Cerebellar cortex (tissue), 1 donor: ENCODE measurements at places on chromosomes 5 and 9.

DNA sequence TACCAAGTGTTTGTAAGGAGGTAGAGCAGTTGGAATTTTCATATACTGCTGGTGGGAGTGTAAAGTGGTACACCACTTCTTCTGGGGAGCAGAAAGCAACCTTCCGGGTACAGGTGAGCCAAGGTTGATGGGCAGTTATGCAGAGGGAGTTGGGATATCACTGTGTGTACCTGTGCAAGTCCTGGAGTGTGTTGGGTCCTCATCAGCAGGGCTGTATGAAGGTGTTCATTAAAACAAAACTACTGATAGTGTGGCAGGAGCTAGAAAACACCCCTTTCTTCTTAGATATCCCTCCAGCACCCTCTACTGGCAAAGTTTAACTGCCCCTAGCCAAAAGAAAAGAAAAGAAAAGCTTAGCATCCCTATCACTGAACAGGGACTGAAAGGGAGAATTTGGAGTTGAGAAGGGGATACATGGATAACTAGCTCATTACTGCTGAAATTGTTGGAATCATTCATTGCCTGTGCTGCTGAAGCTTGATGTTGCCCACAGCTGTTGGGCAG lies 10.7 kb downstream of the MARCHF6 start:
- no peak for DNase-seq

DNA sequence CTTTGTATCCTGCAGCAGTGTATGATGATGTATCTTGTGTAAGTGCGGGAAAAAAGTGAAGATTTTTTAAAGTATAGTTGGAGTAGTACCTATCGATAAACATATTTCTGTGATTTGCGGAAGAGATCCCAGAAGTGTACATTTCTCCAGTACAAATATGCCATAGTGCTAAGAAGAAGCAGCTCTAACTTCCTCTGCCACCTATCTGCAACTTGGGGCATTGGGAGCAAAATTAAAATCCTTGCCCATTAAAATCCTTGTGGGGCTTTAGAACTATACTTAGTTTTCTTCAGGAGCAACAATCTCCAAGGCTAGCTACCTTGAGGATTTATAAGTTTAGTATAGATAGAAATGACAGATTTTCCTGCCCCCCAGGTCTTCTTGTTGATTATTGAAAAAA lies 123.7 kb downstream of the VCAN start:
- no peak for DNase-seq

DNA sequence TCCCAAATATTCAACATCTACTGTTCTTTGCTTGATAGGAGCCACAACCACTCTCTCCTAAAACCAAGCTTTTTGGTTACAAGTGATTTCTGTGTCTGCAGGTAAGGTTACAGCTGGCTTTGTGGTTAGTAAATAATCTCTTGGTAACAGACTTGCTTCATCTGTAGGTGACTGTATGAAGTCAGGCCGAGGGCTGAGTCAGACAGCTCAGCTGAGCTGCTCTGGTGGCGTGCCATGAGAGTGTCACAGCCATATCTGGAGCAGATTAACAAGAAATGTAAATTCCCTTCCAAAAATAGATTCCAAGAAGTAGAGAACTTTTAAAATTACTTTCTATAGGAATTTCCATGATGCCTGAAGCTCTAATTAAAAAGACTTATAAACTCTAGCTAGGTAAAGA lies 23.7 kb upstream of the TAS2R1 start:
- DNase-seq: no peak

- no peak for DNase-seq
Observed at GRCh38 chr9:92740009-92740408, 24.6 kb downstream of the BICD2 start.

GRCh38 chr5:140372971-140373487 lies 13.0 kb downstream of the SLC4A9 start:
- peak; percentile 82 for DNase-seq

DNA sequence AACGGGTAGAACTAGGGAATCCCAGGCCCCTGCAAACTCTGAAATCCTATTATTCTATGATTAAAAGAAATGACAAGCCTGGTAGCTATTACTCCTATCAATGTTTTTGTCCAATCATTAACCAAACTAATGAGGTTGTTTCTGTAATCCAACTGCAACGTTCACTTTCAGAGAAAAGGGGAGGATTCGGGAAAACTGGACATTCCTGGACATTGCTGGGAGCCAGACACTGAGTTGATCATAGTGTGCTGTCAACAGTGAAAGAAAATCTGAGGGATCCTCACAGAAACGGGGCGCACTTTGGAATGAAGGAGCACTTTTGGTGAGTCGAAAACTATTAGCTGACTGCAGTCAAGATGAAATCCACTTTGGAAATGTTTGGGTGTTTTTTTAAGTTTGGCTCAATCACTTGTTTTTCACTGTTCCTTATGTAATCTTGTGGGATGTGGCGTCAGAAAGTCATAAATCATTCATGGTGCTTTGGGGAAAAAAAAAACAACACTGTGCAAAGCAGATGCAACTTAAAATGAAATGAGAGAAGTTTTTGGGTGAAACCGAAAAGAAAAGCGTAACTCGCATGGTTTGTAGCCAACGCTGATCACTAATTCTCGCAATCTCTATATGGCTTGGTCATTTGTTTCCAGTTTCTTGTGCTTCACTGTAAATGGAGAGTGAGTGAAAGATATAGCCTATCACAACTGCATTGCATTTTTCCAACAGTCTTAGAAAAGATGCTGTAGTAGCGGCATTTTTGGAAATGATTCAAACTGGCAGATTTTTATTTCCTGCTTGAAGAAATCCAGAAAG lies 51.2 kb upstream of the ADRA1B start:
- DNase-seq: no peak

GRCh38 chr9:20111173-20111843 lies 322.5 kb upstream of the SLC24A2 start:
- DNase-seq: no peak

DNA sequence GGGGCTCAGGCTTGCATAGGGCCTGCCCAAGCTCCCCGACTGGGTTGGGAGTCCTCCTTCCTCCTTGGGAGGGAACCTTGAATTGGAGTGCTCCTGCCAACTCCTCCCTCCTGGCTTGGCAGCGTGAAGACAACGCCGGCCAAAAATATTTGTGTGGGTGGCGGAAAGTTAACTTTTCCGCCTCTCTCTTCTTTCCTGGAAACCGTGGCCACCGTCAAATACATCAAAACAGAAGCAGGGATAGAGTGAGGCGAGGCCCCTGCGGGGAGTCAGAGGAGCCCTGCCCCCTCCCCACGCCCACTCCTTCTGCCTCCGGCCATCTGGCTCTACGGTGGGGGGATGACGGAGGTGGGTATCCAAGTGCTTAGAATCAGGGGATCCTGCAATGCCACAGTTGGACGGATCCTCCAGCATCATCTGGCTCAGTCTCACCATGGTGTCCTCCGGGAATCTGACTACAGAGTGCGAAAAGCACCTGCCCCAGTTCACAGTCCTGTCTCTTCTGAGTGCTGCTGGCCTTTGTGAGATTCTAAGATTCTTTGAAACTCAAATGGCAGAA lies 25.2 kb upstream of the SYNPO start:
- no peak for DNase-seq

GRCh38 chr5:31850981-31851689 lies 212.2 kb downstream of the PDZD2 start:
- no peak for DNase-seq

DNA sequence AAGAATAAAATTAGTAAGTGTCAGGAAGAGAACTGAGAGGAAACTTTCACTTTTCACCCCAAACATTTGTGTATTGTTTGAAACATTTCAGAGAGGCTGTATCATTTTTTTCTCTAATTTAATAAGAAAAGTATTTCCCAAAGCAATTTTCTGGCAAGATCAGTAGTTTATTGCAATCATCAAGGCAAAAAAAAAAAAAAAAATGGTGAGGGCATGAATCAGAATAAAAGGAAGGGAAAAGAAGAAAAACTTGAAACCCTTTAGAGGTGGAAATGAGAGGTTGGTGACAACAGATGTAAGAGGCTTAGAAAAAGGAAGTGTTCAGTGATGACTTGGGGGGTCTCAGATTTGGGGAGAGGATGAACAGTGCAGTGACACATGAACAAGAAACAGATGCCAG lies 13.3 kb downstream of the SHC3 start:
- DNase-seq: no peak

- no peak for DNase-seq
Observed at GRCh38 chr9:137972355-137972987, 94.9 kb downstream of the CACNA1B start.

DNA sequence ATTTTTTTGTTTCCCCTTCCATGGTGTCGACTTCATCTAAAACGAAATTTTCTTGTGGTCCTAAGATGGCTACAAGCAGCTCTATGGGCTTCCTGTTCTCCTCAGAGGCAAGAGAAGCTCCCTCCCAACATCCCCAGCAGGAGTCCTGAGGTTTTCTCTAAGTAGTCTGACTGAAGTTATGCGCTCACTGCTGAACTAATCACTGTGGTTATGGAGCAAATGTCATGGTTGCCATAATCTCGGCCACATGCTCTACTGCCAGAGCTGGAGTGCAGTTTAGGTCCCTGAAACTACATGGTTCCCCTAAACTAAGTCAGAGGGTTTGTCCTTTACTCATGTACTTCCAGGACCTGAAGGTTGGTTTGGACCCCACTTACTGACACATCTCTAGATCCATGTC lies 68.0 kb upstream of the MAMDC2 start:
- no peak for DNase-seq

DNA sequence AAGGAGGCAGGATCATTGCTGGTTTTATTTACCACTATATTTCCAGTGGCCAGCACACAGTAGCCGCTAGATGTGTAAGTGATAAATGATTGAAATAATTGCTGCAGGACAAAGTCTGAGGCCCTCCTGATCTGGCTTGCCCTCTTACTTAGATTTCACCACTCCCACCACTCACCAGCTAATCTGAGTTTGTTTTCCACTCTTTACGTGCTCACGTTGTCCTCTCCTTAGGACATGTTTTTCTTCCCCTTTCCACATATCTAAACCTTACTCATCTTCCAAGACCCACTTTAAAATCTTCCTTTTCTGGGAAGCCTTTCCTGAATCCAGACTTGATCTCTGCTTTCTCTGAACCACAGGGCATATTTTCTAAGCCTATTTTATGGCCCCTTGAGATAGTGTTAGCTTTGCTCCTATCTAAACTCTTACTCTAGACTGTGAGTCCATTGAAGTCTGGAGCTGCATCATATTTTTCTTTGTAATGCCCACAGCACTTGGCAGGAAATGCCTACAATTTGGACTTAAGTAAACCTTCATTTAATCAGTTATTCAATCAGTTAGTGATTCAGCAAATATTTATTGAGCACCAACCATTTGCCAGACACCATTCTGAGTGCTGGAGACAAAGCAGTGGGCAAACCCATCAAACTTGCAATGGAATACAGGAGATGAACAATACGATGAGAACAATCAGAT lies 2.4 kb downstream of the TLR4 start:
- no peak for DNase-seq

DNA sequence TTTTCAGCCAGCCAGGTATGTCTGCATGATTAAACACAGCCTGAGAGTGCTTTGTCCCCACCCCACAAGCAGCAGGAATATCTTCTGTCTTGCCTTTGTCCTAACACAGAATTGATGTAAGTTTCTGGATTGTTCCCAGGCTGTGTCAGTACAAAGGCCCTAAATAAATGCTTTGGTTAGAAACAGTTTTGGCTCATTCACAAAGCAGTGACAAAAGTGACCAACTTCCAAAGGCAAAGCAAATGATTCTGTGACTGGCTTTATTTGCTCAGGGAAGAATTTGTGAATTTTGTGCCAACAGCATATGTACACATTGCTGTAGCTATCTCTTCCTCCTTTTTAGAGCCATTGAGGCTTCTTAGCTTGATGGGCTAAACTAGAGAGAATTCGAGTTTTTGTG lies 133.7 kb downstream of the PLPPR1 start:
- no peak for DNase-seq

GRCh38 chr5:9118852-9119251 lies 427.0 kb downstream of the SEMA5A start:
- DNase-seq: no peak

- DNase-seq: no peak
Observed at GRCh38 chr5:123007182-123007581, 29.3 kb downstream of the PPIC start.
